ENCODE measurements at places on chromosomes 5 and 9. TPM values are rescaled to one million over a fixed set of nuclear protein-coding genes. Genes with fewer than 3 reads are reported as not detected.

- no peak for DNase-seq
These were observed 3.8 kb upstream of the SERINC5 start for GRCh38 chr5:80259511-80260203.

Gene IRX1
- not detected for total RNA-seq

GRCh38 chr5:56813302-56813701 lies 2.0 kb upstream of the MAP3K1 start:
- no peak for DNase-seq

DNA sequence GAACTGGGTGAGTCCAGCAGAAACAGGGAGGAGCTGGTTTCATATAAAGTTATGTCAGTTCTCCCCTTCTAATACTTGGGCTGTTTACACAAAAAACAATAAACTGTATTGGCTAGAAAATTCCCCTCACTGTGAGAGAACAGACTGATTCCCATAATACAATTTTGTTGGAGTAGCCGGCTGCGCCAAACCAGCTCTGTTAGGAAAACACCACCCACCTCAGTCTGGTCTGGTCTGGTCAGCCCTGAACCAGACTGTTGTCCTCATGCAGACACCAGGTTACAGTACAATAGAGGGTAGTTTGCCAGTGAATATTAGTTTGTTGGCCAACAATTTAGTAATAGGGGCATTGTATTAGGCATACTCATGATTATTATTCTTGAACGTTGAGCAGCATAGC lies 356.4 kb downstream of the EFNA5 start:
- DNase-seq: no peak

- DNase-seq: no peak
These were observed 92.5 kb downstream of the ATPSCKMT start for GRCh38 chr5:10157085-10157669.

GRCh38 chr5:41482715-41483114 lies 27.7 kb downstream of the PLCXD3 start:
- no peak for DNase-seq

Gene PCDHA3
- total RNA-seq: 0.31 TPM

- no peak for DNase-seq
These were observed 106.3 kb downstream of the DMXL1 start for GRCh38 chr5:119177226-119177625.

GRCh38 chr9:136521537-136521936 lies 24.3 kb downstream of the NOTCH1 start:
- no peak for DNase-seq

Gene TIMD4
- total RNA-seq: 1.2 TPM

DNA sequence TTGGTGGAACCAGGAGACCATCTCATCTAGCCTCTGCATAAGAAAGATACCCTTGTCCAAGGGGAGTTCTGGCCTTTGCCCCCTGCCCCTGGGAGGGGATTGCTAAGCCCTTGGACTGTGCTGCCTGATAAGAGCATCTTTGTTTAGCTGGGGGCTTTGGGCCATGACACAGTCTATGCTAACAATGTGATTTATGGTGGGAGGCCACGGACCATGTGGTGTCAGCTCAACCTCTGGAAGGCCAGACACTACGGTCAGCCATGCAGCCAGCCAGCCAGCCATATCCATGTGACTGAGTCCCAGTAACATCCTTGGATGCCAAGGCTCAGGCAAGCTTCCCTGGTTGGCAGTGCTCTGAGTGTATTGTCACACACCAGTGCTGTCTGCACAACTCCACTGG lies 244.4 kb downstream of the FSTL4 start:
- no peak for DNase-seq

DNA sequence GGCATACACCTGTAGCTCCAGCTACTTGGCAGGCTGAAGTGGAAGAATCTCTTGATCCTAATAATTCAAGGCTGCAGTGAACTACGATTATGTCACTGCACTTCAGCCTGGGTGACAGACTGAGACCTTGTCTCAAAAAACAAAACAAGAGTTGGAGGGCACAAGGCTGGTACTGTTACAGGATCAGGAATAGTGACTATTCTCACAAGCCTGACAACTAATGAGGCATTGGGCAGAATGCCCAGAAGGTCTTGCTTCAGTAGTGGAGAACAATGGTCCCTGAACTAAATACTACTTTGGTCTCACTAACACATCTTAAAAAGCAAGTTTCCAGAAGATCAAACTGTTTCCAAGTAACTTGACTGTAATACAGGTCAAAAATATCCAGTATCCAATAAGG lies 182.9 kb upstream of the RFX3 start:
- DNase-seq: no peak

GRCh38 chr9:102841376-102841775 lies 153.8 kb upstream of the CYLC2 start:
- DNase-seq: no peak

Gene GCNT1
- total RNA-seq: 9.9 TPM

DNA sequence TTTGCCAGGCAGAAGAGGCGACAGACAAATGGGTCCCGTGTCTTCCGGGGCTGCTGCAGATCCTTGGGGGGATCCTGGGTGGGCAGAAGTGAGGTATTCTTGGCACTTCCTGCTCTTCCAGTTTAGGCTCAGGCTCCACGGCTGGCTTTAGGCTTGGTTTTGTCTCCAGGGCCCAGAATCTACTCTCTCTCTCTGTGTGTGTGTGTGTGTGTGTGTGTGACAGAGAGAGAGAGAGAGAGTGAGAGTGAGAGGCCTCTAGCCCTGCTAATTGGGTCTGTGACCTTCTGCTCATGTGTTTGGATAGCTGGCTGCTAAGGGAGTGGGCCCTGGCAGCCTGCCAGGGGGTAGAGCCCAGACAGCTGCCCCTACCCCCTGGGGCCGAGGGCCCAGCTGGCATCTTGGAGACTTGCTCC lies 39.3 kb downstream of the CRB2 start:
- no peak for DNase-seq

Gene FAM151B
- 2.9 TPM for total RNA-seq

GRCh38 chr9:27337833-27338526 lies 41.0 kb upstream of the EQTN start:
- DNase-seq: no peak

Data from ureter (tissue), 1 donor.